Heart left ventricle (tissue), 16 donors: ENCODE measurements at places on chromosomes 6 and 20. TPM values are rescaled to one million over a fixed set of nuclear protein-coding genes. Genes with fewer than 3 reads are reported as not detected.

DNA sequence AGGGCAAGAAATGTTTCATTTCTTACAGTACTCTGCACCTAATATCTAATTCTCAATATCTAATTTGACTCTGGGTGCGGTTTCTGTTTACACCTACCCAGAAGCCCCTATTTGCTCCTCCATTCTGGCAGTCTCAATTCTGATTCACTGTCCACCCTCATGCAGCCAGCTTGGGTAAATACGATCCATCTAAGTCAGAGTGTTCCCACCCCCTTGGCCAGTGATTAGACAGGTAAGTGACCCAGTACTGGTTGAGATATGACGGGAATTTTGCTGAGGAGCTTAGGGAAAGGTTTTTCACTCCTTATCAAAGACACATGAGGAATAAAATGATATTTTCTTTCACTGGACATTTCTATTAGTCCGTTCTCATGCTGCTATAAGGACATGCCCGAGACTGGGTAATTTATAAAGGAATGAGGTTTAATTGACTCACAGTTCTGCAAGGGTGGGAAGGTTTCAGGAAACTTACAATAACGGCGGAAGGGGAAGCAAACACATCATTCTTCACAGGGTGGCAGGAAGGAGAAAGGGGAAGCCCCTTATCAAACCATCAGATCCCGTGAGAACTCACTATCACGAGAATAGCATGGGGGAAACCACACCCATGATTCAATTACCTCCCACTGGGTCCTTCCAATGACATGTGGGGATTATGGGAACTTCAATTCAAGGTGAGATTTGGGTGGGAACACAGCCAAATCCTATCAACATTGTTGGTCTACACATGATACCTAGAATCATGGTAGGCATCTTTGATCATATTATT lies 29.4 kb downstream of the GLO1 start:
- no peak for DNase-seq

Gene MAP3K7
- total RNA-seq = 16.1 TPM

Gene DDX43
- total RNA-seq = 0.52 TPM

GRCh38 chr20:25139029-25139705 lies 56.3 kb upstream of the ENTPD6 start:
- DNase-seq = no peak

Gene COL20A1
- not detected for total RNA-seq

- DNase-seq = no peak
These were observed 564.9 kb upstream of the CITED2 start for GRCh38 chr6:139939189-139939979.

- no peak for DNase-seq
These were observed 520.5 kb upstream of the ADGRB3 start for GRCh38 chr6:68114463-68115047.

Gene AIF1
- total RNA-seq = 6.1 TPM

Gene GABRR1
- not detected for total RNA-seq

Gene PRKN
- 19.1 TPM for total RNA-seq

Gene CCN6
- total RNA-seq = not detected

DNA sequence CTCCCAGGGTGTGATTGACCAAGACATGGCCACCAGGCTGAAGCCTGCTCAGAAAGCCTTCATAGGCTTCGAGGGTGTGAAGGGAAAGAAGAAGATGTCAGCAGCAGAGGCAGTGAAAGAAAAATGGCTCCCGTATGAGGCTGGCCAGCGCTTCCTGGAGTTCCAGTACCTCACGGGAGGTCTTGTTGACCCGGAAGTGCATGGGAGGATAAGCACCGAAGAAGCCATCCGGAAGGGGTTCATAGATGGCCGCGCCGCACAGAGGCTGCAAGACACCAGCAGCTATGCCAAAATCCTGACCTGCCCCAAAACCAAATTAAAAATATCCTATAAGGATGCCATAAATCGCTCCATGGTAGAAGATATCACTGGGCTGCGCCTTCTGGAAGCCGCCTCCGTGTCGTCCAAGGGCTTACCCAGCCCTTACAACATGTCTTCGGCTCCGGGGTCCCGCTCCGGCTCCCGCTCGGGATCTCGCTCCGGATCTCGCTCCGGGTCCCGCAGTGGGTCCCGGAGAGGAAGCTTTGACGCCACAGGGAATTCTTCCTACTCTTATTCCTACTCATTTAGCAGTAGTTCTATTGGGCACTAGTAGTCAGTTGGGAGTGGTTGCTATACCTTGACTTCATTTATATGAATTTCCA lies 4.6 kb upstream of the SNRNP48 start:
- DNase-seq = no peak

DNA sequence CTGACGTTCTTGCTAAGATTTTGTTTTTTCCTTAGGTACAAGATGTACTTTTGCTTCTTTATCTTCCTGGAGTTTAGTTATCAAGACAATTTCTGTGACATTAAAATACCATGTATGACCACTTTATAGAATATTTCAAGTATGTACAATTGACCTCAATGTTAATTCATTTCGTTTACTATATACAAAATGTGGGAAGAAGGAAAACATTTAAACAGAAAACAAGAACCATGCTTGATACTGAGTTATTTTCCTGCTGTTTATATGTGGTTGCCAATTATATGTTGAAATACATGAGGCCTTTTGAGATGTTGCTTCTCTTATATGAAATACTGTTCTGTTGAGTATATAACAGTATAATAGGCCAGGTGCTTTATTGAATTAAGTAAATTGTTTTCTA lies 184.3 kb downstream of the JARID2 start:
- no peak for DNase-seq

DNA sequence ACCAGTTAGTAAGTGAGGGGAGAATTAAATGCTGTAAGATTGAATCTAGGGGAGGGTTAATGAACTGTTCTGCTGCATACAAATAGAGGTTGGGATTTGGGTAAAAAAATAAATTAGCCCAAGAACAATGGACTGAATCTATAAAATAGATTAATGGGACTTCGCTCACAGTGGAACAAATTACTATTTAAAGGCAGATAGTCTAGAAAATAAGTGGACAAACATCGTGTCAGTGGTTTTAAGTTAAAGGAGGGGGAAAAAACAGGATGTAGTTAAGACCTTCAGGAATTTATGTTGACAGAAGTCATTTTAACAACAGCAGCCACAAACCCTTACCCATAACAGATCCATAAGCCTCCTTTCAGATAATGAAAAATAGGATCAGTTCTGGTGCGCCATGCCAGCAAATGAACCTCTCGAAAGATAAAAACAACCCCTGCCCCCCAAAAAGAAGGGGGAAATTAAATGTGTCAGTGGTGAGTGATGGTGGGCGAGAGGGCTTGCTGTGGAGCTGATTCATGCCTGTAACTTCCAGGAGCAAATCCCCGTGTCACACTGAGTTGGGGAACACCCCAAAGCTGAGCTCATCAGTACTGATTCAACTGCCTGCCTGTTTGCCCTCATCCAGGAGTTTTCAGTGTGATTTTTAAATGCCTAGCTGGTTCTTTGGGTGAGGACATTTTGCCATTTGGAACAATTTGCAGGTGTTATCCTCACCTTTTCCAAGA lies 86.8 kb downstream of the PPP1R14C start:
- no peak for DNase-seq

Gene PSORS1C1
- 3.0 TPM for total RNA-seq

GRCh38 chr6:74439123-74439811 lies 743.3 kb downstream of the CD109 start:
- DNase-seq = no peak

Gene IGF2R
- 92.7 TPM for total RNA-seq

GRCh38 chr20:38095017-38095686 lies 61.6 kb downstream of the RPRD1B start:
- no peak for DNase-seq

Gene IYD
- total RNA-seq = not detected

GRCh38 chr20:44656448-44656847 lies 4.9 kb upstream of the ADA start:
- no peak for DNase-seq

DNA sequence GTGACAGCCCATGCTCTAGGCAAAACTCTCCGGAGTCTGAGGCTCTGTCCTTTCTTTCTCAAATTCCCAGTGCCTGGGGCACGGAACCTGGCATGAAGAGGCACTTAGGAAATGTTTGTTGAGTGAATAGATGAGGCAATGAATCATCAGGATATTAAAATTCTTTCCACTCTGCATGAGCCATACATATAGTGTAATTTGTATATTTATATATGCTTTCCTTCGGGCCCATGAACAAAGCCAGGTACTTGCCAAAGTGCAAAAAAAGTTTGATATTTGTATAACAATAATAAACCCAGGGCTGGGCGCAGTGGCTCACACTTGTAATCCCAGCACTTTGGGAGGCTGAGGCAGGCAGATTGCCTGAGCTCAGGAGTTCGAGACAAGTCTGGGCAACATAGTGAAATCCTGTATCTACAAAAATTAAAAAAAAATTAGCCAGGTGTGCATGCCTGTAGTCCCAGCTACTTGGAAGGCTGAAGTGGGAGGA lies 212.3 kb upstream of the ZNF217 start:
- DNase-seq = no peak

DNA sequence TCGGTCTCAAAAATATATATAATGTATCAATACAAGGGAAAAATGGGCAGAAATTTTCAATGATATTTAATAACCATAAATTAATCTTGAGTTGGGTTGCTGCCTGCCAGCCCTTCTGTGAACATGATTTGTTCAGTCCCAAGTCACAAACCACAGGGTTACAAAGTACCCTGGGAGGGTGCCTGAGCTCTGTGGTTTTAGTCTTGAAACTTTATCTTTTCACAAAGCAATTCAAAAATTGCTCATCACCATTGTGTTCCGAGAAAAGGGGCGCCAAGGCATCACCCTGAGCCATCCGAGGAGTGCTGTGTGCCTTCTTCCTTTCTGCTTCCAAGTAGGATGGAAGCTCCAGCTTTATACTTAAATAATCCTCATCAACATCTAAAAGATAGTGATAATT lies 141.6 kb upstream of the AKAP12 start:
- DNase-seq = no peak

DNA sequence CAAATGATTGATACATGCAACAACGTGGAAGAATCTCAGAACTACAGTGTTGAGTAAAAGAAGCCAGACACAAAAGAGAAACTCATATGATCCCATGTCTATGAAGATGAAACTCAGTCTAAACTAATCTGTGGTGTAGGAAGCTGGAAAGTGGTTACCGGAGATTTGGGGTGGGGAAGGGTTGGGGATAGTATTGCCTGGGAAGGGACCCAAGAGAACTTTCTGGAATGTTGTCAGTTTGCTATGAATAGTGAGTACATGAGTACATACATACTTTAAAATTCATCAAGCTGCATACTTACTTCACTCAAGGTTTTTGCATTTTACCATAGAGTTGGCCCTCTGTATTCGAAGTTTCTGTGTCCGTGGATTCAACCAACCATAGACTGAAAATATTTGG lies 106.0 kb downstream of the SAMD5 start:
- DNase-seq = no peak

GRCh38 chr6:106617302-106617701 lies 12.0 kb downstream of the RTN4IP1 start:
- no peak for DNase-seq

DNA sequence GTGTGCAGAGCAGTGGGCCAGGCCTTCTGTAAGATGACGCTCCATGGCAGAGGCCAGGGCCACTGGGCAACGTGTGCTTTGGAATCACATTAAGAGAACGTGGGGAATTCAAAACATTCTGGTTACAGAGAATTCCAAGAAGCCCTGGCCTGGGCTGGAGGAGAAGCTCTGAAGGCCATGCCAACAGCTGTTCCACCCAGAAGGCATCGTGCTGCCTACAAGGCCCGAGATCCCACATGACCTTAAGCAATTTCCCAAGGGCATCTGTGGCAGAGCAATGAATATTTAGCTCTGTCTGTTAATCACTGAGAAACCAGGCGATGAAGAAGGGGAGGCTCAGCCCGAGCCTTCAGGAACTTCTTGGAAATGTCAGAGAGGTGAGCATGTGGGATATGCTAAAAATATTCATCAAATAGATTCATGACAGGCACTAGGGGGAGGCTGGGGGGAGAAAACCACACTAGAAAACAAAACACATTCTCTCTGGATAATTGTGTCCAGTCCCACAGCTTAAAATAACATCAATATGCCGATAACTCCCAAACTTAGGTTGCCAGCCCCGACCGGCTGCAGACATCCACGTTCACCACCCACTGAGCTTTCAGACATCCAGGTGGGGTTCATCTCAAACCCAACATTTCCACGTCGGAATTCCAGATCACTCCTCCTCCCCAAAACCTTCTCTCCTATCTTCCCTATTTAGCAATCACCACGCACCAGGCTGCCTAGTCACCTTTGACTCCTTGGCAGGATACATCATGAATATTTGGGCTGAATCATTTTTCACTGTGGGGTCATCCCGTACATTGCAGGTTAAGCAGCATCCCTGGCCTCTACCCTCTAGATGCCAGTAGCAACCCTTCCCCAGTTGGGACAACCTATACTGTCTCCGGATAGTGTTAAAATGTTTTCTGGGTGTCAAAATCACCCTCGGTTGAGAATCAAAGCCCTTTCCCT lies 6.6 kb downstream of the SULF2 start:
- DNase-seq = no peak

DNA sequence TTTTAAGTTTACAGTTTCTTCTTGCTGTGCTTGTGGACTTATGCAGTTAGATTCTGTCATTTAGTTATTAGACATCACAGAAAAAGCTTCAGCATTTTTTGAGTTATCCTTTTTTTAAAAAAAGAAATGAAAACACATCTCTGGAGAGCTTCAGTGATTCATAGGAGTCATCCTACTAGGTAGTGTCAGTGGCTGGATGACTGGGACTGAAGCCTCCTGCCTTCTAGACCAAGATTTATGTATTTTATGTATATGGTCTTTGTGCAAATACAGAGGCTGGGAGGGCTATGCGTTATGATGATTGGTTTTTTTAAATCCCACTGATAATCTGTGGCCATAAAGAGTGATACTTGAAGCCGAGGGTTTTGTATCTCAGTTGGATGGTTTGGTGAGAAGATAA lies 125.9 kb upstream of the JAG1 start:
- no peak for DNase-seq
